Left kidney (tissue), 8 donors: ENCODE measurements at places on chromosomes 5 and 9. TPM values are rescaled to one million over a fixed set of nuclear protein-coding genes. Genes with fewer than 3 reads are reported as not detected.

PTPRD gene
- polyA plus RNA-seq: 145 TPM

ABITRAM gene
- polyA plus RNA-seq: 37.7 TPM

ST8SIA4 gene
- polyA plus RNA-seq: 6.5 TPM

NOXA1 gene
- 6.7 TPM for polyA plus RNA-seq

C9orf50 gene
- polyA plus RNA-seq: 0.30 TPM

F2RL1 gene
- polyA plus RNA-seq: 38.4 TPM

ADGRD2 gene
- polyA plus RNA-seq: 0.10 TPM

IFT74 gene
- polyA plus RNA-seq: 50.1 TPM

LCN2 gene
- polyA plus RNA-seq: 0.75 TPM

PCDHA8 gene
- polyA plus RNA-seq: 0.17 TPM

ADAMTSL2 gene
- 1.2 TPM for polyA plus RNA-seq

ADAM19 gene
- polyA plus RNA-seq: 8.8 TPM

PCDHA12 gene
- 0.23 TPM for polyA plus RNA-seq

TEX10 gene
- 54.8 TPM for polyA plus RNA-seq
